Umbilical cord (tissue), 2 donors: ENCODE measurements at places on chromosomes 2 and 18.

- DNase-seq: no peak
Measured at GRCh38 chr2:207698301-207698700, 13.1 kb upstream of the CCNYL1 start.

DNA sequence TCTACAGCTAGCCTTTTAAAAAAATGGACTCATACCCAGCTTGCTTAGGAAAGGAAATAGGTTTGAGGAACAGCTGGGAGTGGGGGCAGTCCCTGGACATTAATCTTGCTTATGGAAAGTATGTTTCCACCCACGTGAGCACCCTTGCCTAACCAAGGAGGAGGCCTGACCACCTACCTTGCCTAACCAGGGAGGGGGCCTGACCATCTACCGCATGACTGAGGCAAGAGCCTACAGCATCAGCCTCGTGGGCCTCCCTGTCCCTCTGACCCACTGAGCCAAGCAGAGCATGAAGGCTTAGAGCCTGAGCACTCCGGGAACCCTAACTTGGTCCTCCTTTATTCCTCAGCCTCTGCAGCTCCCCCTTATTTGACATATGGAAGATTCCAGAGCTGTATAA is 20.2 kb downstream of the PRKAG3 start:
- no peak for DNase-seq

GRCh38 chr2:224837558-224837957 is 121.4 kb upstream of the CCDC195 start:
- DNase-seq: no peak

DNA sequence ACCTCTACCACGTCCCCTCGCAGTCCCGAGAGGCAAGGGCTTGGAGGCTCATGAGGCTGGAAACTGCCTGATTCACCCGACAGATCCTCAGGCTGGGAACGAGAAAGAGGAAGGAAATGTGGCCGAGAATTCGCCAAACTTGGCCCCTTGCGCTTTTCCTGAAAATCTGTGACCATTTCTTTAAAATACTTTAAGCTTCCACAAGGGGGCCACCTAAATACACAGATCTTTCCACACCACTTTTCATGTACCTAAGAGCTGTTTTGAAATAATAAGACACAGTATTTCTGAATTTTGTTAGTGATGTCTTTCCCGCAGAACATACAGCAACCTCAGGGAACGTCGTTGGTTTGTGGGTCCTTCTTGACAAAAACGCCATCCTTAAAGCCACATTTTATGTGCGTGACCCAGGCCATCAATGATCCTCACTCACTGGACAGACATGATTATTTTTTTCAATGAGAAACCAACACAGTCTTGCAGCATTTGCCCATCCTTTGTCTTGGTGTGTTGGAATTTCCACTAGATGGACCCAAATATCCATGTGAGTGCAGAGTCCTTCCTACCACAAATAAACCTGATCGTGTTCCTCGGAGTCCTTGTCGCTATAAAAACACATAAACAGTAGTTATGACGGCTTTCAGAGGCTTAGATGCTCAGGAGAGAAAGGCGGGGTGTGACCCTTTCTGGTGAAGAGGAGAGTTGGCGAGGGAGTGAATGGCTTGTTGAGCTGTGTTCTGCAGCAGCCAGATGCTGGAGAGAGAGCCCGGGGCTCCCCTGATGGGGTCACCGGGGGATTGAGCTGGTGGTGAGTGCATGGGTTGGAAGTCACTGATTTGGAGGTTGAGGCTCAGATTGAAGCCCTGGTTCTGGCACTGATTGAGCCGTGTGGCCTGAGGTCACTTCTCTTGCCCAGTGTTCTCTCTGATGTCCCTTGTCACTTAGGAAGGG is 25.0 kb downstream of the DCDC2C start:
- DNase-seq: peak; percentile 71

DNA sequence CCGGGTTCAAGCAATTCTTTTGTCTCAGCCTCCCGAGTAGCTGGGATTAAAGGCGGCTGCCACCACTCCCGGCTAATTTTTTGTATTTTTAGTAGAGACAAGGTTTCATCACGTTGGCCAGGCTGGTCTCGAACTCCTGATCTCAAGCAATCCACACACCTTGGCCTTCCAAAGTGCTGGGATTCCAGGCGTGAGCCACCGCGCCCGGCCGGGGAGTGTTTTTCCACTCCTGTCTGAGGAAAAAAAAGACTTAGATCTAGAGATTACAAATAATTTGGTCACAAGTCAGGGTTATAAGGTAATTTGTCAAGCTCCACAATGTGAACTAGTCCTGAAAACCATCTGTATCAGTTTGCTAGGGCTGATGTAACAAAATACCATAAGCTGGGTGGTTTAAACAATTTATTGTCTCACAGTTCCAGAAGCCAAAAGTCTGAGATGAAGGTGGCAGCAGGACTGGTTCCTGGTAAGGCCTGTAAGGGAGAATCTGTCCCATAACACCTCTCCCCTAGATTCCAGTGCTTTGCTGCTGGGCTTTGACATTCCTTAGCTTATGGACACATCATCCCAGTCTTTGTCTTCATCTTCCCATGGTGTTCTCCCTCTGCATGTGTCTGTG is 40.7 kb upstream of the SP3 start:
- DNase-seq: no peak

- DNase-seq: no peak
Measured at GRCh38 chr18:58580078-58580477, 48.8 kb downstream of the ALPK2 start.

- no peak for DNase-seq
Measured at GRCh38 chr18:37529863-37530262, 35.7 kb downstream of the CELF4 start.

- no peak for DNase-seq
Measured at GRCh38 chr18:28034567-28034966, 142.4 kb downstream of the CDH2 start.

GRCh38 chr18:37493352-37493935 is 72.2 kb downstream of the CELF4 start:
- DNase-seq: no peak

DNA sequence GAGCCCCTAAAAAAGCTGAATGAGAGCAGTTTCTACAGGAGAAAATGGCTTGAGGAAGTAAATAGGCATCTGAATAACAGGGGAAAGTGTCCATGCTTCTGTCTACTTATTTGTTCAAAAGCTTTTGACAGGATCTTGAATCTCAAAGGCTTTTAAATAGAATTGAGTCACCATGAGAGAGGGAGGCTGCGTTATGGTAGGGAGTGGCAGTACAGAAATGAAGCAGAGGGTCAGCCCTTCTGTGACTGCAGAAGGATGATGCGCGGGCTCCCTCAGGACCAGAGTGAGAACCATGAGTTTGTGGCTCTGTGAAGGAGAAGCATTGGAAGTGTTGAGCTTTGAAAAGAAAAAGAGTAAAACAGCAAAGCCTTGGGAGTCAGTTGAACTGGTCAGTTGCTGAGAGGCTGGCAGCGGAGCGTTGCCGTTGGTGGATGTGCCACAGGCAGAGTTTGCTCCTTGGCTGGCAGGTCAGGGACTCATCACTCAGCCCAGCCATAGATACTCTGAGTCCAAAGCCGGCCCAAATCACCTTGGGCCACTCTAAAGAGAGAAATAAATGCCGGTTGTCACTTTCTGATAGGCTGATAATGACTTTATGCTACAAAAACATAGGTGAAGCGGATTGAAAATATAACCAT is 17.4 kb downstream of the COPS7B start:
- DNase-seq: no peak

DNA sequence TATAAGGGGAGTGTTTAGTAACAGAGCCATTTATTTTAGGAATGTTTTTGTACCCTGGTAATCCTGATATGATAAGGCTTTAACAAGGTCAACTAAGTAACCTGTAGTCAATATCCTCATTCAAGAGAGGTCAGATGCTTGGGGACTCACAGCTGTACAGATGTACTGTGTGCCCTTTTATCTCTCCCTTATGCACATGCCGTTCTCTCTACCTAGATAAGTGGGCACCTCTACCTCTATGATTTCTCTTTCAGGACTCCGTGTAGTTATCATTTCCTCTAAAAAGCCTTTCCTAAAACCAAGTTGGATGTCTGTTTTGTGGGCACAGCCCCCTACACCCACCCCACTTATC is 132.4 kb downstream of the BCL2 start:
- no peak for DNase-seq

DNA sequence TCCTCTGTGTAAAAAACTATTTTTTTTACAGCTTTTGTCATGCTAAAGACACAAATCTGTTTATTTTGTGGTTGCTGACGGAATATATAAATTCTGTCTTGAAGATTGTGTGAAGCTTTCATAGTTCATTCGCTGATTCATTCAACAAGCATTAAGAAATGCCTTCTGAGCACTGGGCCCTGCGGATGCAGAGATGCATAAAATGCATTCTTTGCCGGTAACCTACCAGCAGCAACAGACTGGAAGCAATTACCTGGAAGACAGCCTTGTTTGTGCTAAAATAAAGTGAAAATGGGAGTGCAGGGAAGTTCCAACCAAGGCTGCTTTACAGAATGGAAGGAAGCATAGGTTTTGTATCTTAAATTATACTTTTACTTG is 119.7 kb downstream of the PMAIP1 start:
- DNase-seq: no peak

- DNase-seq: no peak
Measured at GRCh38 chr2:104790901-104791495, 62.9 kb upstream of the POU3F3 start.

DNA sequence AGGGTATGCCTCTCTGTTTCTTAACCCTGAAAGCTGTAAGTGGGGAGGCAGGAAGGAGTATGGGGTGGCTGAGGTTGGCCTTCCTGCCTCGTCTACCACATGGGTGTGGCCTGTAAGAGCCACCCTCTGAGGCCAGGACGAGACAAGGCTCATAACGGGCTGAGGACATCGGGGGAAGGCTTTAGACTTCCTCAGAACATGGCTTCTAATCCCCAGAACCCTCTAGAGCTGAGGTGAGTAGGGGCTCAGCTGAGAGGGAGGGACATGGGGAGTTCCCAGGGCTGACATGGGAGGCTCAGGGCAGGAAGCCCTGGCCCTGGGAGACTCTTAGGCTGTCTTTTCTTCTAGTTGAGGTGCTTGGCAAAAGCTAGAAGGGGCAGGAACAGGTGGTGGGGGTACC is 36.7 kb downstream of the EMX1 start:
- no peak for DNase-seq

DNA sequence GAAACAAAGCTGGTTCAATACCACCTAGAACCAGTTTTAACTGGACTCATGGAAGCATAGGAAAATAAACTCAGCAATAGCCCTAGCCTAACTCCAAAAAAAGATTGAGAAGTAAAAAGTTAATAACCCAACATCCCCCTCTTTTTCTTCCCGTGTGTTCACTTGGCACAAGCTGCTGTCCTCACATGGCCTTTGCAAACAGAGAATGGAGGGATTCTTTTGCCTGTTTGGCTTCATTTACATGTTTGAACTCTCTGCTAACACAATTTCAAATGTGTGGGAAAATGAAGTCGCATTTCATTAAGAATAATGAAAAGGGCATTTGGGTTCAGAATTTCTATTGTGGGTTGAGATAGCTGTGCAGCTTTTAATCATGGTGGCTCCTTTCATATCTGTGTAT is 589.2 kb upstream of the LRRTM1 start:
- DNase-seq: no peak

DNA sequence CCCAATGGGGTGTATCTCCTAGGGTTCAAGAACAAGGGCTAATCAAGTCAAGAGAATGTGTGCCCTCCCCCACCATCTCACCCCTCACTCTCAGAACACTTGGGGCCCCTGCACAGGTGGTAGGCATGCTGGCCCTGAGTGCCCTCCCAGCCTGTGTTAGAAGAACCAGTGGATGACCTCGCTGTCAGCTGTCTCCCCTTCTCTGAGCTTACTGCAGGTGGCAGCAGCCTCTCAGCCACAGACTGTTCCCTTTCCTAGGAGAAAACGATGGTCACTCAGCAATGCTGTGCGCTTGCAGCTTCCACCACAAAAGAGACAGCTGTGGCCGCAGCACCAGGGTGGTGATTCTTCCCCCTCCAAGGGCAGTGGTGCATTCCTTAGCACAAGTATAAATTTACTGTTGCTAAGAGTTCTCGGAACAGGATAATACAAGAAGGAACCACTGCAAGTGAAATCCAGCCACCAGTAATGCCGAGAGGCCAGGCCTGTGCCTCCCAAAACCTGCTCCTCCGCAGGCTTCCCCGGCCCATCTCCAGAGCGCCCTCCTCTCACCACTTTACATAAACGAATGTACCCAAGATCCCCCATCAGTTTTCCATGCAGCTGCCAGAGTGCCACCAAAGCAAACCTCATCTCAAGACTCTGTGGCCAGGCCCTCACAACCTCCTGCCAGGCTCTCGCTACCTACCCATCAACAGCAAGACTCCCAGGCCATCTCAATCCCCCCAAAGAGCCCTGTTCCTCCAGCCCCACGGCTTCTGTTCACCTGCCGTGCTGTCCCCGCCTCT is 935 bp upstream of the RAMP1 start:
- peak; percentile 73 for DNase-seq

GRCh38 chr2:73972846-73973245 is 11.9 kb upstream of the TET3 start:
- DNase-seq: no peak

GRCh38 chr2:161131074-161131680 is 29.1 kb upstream of the TANK start:
- no peak for DNase-seq

DNA sequence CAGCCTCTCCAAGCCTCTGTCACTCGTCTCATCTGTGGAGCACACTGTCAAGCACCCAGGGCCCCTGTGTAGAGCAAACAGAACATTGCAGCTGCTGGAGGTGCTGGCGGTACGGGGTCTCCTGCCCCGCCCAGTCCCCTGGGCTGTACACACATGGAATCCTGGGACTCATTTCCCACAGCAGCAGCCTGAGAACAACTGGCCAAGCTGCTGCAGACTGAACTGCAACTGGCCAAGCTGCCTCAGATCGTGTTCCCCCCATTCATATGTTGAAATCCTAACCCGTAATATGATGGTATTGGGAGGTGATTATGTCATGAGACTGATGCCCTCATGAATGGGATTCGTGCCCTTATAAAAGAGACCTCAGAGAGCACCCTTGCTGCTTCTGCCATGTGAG is 130.5 kb downstream of the NCK2 start:
- no peak for DNase-seq

- DNase-seq: peak; percentile 40
Measured at GRCh38 chr2:128442053-128442751, 123.5 kb upstream of the HS6ST1 start.

GRCh38 chr2:211835695-211836094 is 702.9 kb downstream of the ERBB4 start:
- no peak for DNase-seq

GRCh38 chr2:25072606-25073005 is 30.7 kb downstream of the EFR3B start:
- no peak for DNase-seq

DNA sequence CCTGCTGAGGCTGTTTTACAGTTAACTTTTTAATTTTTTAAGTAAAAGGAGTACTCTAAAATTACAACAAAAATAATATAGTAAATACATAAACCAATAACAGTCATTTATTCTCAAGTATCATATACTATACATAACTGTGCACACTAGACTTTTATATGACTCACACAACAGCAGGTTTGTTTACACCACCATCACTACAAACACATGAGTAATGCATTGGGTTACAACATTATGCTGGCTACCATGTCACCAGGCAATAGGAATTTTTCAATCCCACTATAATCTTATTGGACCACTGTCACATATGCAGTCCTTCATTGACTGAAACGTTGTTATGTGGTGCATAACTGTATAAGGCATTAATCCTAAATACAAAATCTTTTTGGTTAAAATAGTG is 42.5 kb downstream of the RASGRP3 start:
- DNase-seq: no peak

GRCh38 chr2:46801731-46802664 is 113.6 kb downstream of the MCFD2 start:
- no peak for DNase-seq

- no peak for DNase-seq
Measured at GRCh38 chr18:77133051-77133834, 660 bp upstream of the MBP start.
